ENCODE measurements at places on chromosomes 5 and 9.
A peak's percentile ranks its signal among the peaks of the same experiment; 100 is the strongest.

GRCh38 chr5:107982703-107983425 lies 312.1 kb upstream of the EFNA5 start:
- no peak for DNase-seq

- DNase-seq = no peak
These were observed 2.0 kb upstream of the PTGR1 start for GRCh38 chr9:111601237-111602018.

DNA sequence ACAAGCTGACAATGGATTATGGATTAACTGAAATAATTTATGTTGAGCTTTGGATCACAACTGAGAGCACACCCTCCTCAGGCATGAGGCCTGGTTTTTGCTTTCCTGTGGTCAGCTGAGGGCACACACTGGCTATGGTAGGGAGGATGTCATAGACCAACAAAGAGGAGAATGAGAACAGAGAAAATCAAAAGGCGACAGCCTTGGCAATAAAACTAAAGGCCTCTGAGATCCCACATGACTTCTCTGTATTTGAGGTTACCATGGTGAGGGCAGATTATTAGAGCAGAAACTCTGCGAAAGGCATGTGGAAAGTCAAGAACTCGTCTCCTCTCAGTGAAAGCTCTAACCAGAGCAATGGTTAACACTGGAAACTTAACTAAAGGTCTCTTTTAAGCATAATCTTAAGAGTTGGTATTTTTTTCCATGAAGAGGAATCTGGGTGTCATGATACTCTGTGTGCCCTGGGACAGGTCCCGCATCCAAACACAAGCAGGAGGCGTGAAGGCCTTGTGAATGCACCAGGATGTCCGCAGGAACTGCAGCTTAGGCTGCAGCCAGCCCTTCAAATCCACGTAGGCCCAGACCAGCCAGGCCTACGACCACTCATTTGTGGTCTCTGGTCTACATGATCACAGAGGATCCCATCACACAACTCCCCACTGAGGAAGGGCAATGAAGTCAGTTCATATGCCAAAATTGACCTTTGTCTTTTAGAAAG lies 12.4 kb upstream of the MEIKIN start:
- DNase-seq = no peak

GRCh38 chr9:130745210-130745800 lies 51.7 kb downstream of the EXOSC2 start:
- no peak for DNase-seq

DNA sequence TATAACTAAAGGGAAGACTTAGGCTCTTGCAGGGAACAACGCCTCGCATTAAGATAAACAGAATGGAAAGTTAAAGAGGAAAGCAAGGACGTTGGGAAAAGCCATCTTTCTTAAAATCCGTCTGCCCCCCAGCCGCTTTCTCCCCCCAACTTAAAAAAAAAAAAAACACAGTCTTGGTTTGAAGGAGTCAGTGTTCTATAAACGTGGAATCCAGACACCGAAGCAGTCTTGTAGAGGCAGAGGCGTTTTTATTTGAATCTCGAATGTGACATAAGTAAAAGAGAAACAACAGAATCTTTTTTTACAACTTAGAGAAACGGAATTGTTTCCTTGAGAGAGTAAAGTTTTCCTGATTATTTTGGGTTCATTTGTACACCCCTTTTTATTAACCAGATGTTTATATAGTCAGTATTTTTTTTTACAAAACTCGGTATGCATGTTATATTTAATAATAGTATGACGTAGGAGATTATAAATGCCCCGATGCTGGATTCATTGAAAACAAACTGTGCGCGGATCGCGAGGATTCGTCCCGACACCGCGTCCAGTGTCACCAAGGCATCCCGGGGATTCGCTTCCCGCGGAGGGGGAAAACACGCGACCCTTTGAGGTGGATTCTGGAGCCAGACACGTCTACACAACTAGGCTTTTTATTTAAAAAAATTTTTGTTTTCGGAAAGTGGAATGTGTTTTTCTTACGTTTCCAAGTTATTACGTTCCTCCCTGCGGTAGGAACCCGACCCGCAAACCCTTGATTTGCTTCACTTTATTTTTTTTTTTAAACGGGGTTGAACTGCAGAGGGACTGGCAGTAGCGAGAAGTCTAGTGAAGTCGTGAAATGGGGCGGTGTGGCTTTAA lies 6.7 kb downstream of the PTCH1 start:
- DNase-seq = no peak

- no peak for DNase-seq
These were observed 123.1 kb downstream of the DMRT2 start for GRCh38 chr9:1173211-1173610.

- DNase-seq = no peak
These were observed 96.4 kb downstream of the RFK start for GRCh38 chr9:76297721-76298239.

DNA sequence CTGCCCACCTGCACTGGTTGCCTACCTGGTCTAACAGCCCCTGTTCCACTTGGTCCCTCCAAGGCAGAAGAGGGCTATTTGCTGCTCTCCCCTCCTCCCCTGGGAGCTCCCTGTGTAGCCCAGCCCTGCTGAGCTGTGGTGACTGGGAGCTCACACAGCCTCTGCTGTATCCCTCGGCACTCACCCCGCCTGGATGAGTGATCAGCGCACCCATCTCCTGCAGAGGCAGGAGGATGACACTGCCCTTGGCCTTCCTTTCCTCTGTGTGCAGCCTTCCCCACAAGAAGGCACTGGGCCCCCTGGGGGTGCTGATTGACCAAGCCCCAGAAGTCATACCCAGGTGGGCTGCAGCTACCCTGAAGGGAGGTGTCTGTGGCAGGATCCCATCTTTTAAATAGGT lies 134.2 kb downstream of the ADAMTS2 start:
- DNase-seq = no peak

DNA sequence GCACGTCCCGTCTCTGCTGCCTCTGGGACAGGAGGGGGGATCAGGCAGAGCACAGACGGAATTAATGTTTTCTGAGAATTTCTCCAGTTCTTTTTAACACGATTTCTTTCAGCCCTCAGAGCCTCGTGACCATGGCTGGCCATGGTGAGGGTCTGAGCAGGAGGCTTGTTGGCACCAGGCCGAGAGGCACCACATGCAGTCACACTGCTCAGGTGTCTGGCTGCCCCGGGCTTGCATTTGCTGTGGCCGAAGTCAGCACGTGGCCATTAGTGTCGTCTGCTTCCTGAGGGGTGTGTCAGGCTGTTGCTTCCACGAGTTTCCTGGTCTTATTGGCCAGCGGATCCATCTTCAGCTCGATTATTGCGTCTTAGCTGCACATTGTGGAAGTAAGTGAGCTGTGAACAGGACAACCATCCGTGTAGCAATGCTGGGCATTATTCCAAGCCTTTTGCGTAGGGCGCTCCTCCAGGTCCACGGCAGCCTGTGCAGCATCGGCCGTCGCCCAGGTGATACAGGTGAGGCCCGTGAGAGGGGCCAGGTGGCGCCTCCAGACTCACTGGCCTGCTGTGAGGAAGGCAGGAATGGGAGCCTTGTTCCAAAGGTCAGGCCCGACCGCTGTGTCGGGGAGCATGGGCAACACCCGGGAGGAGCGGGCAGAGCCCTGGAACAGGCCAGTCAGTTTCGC lies 114.2 kb upstream of the CACNA1B start:
- no peak for DNase-seq

DNA sequence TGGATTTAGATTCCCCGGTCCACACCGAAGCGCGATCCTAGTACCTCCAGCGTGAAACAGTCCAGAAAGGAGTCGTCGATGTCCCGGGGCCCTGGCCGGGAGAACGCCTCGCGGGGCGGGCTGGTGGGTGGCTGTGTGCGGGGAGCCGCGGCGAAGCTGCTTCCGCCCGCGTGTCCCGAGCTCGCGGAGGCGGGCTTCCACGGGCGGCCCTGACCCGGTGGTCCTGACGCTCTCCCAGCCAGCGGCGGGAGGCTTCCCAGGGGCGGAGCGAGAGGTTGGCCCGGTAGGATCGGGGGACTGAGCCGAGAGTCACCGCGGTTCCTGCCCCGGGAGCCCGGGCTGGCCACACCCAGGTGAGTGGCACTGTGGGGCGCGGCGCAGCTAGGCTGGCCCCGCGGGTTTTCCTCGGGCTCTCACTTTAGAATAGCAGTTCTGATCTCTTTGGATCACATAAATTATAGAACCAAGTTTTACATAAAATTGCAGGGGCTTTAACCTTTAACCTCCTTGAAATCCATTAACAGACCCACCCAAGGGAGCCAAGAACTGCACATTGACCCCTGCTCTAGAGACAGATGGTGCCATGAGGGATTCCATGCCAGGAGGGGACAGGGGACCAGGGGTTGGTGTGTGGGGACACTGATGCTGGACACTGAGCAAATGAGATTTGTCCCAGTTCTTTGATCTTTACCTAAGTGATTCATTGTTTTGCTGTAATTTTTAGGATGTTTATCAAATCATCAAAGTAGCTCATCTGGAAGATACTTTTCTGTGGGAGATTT lies 29.2 kb upstream of the IL31RA start:
- DNase-seq = no peak

- no peak for DNase-seq
These were observed 91.0 kb upstream of the COL5A1 start for GRCh38 chr9:134550584-134550983.

DNA sequence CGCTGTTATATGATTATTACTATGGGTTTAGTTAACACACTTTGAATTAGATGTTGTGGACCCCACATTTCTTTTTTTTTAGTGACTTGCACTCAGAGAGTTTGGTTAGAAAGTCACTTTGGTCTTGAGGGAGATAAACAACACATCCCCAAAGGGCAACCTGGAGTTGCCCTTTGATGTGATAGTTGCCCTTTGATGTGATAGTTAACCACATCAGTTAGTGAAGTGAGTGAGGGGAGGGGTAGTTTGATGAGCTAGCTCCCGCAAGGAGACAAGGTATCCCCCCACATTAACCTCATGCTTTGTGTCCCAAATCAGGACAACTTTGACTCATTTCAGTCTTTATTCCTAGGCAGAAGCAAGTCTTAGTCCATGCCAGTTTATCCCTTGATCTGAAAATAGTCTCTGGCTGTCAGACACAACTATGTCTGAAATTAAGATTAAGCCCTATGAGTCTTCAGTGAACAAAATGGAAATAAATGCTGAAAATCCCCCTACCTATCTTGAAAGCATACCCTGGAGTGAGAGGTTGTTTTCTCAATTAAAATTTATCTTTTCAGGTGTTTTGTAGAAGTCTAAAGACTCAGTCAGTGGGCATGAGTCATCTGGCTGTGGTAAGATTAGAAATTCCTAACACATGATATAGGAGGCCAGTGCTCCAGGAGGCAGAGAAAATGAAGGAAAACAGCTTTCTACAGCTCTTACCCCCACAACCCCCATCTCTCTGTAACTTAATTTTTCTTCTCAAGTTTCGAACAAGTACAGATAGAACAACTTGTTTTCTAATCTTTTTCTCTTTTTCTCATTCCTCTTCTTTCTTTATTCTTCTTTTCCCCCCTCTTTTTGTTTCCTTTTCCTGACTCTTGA lies 208.9 kb upstream of the DMRTA1 start:
- no peak for DNase-seq

DNA sequence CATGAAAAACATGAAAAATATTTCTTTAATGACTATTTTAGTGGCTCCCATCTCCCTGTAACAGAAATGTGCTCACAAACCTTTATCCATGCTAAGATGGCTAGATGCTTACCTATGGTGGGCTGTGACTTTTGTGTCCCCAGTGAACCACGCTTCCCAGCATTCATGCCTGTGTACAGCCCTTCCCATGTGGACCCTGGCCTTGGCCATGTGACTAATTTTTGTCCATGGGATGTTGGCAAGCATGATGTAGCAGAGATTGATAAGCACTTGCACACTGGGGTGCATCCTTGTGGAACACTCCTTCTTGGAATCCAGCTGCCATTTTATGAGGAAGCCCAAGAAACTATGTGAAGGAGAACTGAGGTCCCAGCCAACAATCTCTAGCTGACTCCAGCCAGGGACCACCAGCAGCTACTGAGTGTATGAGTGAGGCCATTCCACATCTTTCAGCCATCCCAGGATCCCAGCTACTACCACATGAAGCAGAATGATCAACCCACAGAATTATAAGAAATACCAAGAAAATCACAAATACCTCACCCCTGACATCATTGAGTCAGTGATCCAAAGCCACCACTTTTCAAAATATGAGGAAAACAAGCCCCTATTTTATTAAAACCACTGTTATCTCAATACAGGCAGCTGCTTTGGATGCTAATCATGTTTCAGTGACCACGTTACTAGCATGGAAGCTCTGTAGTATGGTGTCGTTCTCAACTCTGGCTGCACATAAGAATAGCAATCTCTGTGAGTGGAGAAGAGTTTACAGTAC lies 16.1 kb upstream of the RAI14 start:
- DNase-seq = no peak

GRCh38 chr9:130171226-130172148 lies 717 bp upstream of the NCS1 start:
- no peak for DNase-seq

GRCh38 chr9:114261987-114262386 lies 60.9 kb upstream of the ORM1 start:
- no peak for DNase-seq

- no peak for DNase-seq
These were observed 88.5 kb downstream of the FEM1C start for GRCh38 chr5:115456056-115456455.

- no peak for DNase-seq
These were observed 254.8 kb upstream of the PANK3 start for GRCh38 chr5:168833936-168834335.

GRCh38 chr9:30995956-30996738 lies 1388.3 kb upstream of the ACO1 start:
- DNase-seq = no peak

GRCh38 chr5:111198281-111198966 lies 25.8 kb upstream of the CAMK4 start:
- no peak for DNase-seq

- DNase-seq = no peak
These were observed 29.5 kb downstream of the MRPS27 start for GRCh38 chr5:72290356-72291133.

GRCh38 chr9:134606951-134607731 lies 34.5 kb upstream of the COL5A1 start:
- peak; percentile 47 for DNase-seq

GRCh38 chr5:154611341-154611767 lies 133.3 kb upstream of the HAND1 start:
- DNase-seq = no peak

DNA sequence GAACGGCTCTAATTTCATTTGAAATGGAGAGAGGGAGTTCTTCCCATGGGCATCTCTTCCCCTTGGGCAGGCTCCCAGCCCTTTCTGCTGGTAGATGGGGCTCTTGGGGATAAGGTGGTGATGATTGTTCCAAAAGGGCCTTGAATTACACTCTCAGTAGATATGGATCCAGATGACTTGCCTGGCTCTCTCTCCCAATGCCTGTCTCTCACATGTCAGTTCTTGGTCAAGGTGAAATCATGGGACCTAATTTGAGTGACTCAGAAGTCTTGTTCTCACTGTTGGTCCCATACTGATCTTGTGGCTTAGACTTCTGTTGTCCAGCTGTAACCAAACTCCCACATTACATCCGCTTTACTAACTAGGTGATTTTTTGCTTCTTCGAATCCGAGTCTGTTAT lies 317.0 kb upstream of the RFX3 start:
- no peak for DNase-seq

- no peak for DNase-seq
These were observed 105.0 kb downstream of the ERCC6L2 start for GRCh38 chr9:95980262-95981125.

- no peak for DNase-seq
These were observed 11.8 kb upstream of the ADAMTS2 start for GRCh38 chr5:179357031-179357430.

GRCh38 chr5:115458003-115458409 lies 86.6 kb downstream of the FEM1C start:
- no peak for DNase-seq
